Stimulated activated CD4-positive, alpha-beta T cell treated with anti-CD3 and anti-CD28 coated beads, Interleukin-1b, Interleukin-23, amount 100 ng/mL, for 1 hour (primary cell): ENCODE measurements at places on chromosomes 2 and 18.

- DNase-seq: no peak
Measured at GRCh38 chr2:25642298-25642697, 31.1 kb downstream of the DTNB start.

DNA sequence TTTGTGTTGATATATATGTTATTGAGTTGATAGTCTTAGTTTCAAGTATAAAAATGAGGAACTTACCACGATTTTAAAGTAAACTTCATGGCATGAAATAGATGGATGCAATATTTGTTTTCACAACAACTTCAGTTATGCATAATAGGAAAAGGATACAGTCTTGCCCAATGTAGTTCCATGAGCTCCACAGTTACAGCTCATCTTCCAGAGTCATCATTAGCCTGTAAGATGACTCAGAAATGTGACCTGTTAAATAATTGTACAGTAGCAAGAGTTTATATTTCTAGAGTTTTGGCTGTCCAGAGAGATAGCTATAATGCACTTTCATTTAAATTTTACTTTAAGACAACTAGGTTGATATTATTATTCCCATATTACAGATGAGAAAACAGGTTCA, 80.9 kb upstream of the ARHGAP28 start:
- no peak for DNase-seq

DNA sequence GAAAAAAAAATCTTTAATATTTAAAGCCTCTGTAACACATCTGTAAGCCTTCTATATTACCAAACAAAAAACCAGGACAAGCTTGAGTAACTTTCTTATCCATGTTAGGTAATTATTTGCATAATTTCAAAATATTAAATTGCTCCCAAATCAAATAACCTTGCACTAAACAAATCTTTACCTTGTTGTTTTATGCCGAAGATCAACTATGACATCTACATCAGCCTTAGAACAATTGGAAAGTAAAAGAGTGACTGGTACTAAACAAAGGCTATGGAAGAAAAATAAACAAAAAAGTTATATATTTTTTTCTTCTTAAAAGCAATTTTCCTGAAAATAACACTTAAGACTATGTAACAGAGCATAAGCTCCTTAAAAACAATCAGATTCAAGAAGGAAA, 71.2 kb upstream of the SLC25A52 start:
- DNase-seq: no peak

GRCh38 chr2:141475801-141476200, 655.0 kb downstream of the LRP1B start:
- no peak for DNase-seq

- no peak for DNase-seq
Measured at GRCh38 chr2:117845304-117845703, 30.8 kb downstream of the DDX18 start.

DNA sequence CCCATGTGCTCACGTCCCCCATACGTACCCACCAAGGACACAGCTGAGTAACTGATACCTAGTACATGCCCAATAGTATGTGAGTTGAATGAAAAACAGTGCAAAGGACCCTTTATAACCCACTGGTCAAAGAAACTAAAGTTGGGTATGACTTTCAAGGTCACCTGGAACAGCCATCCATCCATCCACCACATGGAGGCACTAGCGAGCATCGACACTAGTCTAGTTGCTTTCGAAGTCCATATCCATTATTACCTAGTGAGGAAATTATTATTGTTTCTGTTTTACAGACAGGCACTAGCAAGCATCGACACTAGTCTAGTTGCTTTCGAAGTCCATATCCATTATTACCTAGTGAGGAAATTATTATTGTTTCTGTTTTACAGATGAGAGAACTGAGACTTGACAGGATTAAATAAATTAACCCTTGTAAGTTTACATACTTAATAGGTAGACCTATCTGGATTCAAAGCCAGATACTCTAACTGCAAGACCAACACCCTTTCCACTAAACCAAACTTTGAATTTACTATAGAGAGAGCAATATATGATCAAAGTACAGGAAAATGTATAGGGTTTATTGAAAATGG, 233.7 kb downstream of the METTL4 start:
- DNase-seq: peak; percentile 9

DNA sequence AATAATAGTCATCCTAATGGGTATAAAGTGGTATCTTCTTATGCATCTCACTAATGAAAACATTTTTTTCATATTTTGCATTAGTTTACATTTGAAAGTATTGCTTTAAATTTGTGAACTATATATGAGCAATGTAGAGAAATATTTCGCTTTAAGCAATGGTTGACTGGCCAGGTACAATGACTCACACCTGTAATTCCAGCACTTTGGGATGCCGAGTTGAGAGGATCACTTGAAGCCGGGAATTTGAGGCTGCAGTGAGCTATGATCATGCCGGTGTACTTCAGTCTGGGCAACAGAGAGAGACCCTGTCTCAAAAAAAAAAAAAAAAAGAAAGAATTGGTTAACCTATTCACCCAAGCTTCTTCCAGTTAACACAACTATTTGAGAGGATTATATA, 15.1 kb downstream of the ZCCHC2 start:
- no peak for DNase-seq

DNA sequence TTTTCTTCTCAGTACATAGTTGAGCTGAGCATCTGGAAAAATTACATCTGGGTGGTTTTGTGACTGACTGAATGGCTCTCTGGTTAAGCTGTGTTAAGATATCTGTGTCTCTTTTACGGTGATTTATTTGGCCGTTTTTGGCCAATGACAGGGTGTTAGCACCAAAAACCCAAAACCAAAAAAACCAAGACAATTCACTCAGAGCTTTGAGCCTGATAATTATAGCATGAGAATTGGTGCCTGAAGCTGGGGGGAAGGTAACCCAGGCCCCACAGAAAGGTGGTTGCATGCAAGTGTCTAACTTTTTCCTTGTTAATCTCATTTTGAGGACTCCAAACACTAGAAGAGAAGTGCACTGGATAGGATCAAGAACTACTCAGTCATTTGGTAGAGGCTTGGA, 4.5 kb downstream of the CD28 start:
- DNase-seq: no peak

DNA sequence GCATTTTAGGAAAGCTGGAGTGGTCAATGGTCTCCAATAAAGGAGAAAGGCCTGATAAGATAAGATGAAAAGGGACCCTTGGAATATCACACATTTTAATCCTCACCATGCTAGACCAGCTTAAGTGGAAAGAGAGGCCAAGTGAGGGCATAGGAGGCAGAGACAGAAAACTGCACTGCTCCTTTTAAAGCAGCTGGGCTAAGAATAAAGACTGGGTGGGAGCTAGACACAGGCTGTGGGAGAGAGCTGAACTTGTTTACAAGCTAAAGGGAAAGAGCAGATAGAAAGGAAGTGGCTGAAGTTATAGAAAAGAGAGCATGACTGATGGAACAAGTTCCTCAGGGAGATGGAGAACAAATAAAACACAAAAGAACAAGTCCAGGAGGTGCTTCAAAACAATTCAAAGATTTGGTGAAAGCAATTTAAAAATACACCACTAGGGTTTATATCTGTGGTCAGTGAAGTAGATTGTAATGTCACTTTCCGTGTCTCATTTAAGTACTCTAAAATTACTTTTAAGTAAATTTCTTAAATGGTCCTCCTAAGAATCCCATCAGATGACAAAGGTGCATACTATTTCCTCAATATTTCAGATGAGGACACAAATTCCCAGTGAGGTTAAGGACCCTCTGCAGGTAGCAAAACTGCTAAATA, 7.5 kb downstream of the COL5A2 start:
- DNase-seq: no peak

DNA sequence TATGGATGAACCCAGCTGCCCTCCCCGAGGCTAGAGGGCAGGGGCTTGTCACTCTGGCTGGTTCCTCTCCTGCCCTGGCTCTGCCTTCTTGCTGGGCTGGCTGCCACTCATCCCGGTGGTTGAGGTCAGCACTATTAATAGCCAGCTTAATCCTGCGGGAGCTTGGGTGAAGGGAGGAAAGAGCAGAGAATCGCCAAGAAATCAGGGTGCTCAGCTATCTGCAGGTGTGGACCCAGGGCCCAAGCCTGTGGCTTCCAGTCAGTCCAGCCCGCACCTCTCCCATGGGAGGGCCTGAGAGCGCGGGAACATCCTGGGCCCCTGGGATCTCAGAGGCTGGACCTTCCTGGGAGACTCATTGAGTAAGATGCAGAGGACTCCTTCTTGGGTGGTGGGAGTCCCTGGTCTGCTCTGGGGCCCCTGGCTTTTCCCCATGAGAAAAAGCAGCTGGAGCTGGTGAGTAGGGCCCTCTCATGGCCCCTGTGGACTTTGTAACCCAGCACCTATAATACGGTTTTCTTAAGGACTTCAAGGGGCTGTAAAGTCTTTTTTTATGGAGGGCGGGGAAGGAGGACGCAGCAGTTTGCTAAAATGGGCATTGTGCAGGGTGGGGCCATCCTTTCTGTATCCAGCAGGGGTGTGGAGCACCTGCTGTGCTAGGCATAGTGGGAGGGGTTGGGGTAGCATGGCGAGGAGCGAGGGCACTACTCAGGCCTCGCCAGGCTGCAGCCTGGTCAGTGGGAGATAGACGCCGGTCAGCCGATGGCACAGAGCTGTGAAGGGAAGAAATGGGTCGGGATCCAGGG, 27.4 kb upstream of the CNNM3 start:
- no peak for DNase-seq

DNA sequence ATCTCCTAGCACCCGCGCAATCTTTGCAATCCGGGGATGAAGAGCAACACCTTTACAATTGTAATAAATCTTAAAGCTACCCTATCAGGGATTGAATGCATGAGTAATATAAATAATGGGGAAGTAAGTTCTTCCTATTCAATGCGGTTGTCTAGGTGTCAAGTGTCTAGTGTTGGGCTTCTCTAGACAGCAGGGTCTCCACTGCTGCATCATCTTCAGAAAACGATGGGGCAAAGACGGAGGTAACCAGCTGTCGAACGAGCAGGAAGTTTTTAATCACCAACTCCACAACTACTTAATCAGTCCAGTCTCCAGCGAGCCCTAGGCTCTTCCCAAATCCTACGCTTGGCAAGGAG, 573 bp downstream of the STAM2 start:
- DNase-seq: no peak

DNA sequence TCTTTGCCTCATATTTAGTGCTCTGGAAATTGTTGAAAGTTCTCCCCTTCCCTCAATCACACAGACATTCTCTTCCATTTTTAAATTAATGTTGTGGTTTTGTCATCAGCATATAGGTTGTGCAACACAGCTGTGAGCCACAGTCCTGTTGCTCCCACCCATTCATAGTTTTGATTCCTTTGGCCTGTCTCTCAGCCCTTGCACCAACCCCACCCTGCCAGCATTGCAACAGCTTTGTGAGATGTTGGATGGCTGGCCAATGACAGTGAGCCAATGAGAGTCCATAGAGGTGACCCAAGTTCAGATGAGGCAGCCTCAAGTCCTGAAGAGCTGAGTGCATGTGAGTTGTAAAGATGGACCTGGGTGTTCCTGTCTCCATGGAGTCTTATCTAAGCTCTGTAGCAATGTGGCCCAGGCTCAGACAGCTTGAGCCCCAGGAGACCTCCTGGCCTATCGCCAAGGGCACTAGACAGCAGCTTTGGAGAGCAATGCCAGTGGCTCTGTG, 775.5 kb downstream of the RNF144A start:
- no peak for DNase-seq

DNA sequence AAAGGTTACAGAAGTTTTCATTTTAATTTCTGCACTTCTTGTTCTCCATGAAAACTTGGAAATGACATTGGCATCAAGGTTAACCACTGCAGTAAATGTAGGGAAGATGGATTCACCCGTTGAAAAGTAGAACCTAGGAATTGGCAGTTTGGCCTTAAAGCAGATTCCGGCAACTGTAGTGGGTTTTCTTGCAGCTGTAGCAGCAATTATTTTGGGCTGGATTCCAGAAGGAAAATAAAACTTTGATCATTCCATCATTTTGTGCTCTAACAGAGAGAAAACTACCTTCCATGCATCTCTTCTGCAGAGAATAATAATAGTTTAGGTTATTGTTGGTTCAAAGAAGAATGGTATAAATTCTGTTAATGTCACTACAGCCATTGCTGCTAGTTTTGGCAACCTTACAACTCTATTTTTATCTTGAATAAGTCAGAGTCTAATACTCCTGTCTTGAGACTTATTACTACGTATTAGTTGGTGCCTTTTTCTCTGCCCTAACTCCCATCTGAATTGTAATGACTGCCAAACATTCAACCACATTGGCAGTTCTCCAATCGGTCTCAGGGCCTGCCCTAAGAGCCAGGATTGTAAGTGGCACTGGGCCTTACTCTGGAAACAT, 178.1 kb upstream of the PIEZO2 start:
- no peak for DNase-seq

GRCh38 chr2:201858281-201859184, 52.2 kb downstream of the CDK15 start:
- DNase-seq: peak; percentile 2

GRCh38 chr2:197185676-197186075, 124.9 kb downstream of the ANKRD44 start:
- no peak for DNase-seq

- no peak for DNase-seq
Measured at GRCh38 chr2:46171996-46172546, 125.1 kb upstream of the EPAS1 start.

- DNase-seq: no peak
Measured at GRCh38 chr2:216568576-216568975, 64.6 kb upstream of the IGFBP2 start.

GRCh38 chr18:32296851-32297250, 107.0 kb downstream of the MEP1B start:
- no peak for DNase-seq

- no peak for DNase-seq
Measured at GRCh38 chr2:74238879-74239278, 40.5 kb downstream of the MTHFD2 start.

GRCh38 chr2:76008001-76008702, 297.4 kb upstream of the GCFC2 start:
- no peak for DNase-seq

DNA sequence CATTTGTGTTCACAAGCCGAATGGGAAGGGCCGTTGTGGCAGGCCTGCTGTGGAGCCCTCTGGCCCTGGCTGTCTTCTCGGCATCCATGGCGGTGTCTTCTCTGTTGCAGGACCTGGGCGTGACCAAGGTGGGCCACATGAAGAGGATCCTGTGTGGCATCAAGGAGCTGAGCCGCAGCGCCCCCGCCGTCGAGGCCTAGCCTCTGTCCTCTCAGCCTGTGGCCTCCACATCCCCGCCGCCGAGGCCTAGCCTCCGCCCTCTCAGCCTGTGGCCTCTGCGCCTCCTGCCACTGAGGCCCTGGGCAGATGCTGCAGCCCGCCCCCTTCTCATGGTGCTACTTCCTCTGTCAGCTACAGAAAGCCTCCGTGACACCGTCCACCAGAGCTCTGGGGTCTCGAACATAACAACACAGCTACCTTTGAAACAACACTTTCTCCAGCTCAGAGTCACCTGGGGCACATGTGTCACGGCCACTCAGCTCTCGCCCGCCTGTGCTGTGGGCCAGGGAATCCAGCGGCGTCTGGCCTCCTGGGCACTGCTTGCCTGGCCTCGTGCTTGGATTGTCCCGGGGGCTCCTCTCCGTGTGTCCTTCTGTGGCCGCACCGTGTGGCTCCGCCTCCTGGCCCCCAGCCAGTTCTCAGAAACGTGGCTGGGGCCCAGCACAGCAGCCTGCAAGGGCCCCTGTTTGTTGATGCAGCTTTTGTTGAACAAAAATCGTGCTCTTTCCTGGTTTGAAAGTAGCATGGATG, 97.1 kb downstream of the USP40 start:
- no peak for DNase-seq

DNA sequence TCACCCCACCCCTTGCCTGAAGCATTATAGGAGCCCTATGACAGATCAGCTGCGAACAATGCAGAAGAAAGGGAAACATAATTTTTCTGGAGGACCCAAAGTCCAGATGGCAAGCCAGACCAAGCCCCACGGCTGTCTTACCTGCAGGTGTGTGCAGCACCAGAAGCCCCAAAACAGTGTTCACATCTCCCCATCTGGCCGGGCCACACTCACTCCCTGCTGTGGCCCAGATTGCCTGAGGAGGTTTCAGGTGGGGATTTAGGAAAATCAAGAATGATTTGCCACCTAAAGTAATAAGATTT, 11.7 kb upstream of the STK17B start:
- no peak for DNase-seq
